ENCODE measurements at places on chromosomes 7 and 10.

DNA sequence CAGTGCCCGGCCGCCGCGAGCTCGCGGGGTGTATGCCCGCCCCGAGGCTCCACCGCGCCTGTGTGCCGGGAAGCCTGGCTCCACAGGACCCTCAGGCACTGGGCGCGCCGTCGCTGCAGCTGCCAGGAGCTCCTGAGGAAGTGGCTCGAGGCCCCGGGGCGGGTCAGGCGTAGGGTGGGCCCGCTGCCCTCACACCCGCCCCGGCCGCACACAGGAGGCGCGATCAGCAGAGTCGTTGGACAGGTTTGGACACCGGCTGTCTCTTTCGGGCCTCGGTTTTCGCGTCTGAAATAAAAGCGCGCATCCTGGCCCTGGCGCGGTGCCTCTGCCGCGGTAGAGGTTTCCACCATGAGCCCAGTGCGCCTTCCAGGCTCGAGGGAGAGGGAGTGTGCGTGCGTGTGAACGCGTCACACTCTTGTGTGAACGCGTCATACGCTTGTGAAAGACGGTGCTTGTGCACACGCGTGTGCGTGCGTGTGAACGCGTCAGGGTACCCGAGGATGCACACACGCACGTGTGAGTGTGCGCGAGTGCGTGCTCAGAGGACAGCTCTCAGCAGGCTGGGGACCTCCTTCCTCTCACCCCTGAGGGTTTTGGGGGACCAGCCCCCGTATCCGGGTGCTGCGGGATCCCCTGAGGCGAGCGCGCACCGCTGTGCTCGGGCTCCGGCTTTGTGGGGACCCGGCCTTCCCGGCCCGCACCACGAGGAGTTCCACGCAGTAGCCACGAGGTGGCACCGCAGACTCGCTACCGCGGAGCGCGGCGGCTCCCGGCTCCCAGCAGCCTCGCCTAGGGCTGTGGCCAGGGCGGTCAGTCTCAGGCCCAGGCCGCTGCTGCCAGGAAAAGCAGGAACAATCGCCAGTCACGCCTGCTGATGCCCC is 83.8 kb downstream of the BMS1 start:
- peak; percentile 67 for DNase-seq

- no peak for DNase-seq
Measured at GRCh38 chr10:126921974-126922525, 16.8 kb downstream of the DOCK1 start.

- no peak for DNase-seq
Measured at GRCh38 chr10:44788147-44789129, 122.7 kb upstream of the TMEM72 start.

- DNase-seq = no peak
Measured at GRCh38 chr10:19658131-19658530, 158.1 kb upstream of the PLXDC2 start.

DNA sequence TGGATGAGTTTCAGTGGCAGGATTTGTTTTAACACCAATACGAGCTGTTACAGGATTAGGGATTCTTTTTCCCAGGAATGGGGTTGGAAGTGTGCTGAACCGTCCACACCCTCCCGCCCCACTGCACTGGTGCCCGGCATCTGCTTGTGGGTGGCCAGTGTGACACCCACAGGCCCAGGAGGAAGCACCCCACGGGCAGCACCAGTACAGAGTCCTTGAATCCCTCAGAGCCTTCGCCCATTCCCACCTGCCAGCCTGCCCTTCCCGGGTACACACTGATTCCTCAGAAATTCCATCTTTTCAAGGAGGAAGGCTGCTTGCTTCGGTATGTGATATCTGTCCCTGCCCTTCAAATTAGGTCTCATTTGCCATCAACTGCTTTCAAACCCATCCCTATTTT is 15.4 kb downstream of the INSIG1 start:
- no peak for DNase-seq

DNA sequence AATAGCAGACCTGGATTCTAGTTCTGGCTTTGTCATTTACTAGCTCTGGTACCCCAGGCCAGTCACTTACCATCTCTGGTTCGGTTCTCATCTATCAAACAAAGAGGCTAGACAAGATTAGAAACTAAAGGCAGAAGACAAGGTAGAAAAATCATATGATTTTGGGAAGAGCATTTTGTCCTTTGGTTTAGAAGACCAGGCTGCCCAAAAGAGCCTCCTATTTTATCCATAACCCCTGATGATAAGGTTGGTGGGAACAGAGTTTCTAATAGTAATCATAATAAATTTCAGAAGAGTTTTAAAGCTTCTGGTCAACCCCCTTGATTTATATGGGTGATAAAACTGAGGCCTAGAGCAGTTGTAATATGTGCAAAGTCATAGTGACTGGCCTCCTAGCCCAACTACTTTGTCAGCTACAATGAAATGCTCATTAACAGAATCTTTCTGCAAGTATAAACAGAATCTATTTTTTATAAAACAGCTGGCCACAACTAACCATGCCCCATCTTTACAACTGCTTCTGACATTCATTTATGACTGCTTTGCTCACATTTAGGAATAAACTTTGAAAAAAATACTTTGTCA is 23.4 kb downstream of the COX15 start:
- no peak for DNase-seq

- no peak for DNase-seq
Measured at GRCh38 chr10:30903397-30904138, 128.1 kb downstream of the ZNF438 start.

GRCh38 chr7:29329686-29330085 is 135.1 kb downstream of the CHN2 start:
- DNase-seq = no peak

- no peak for DNase-seq
Measured at GRCh38 chr10:93478873-93479272, 3.3 kb downstream of the MYOF start.

DNA sequence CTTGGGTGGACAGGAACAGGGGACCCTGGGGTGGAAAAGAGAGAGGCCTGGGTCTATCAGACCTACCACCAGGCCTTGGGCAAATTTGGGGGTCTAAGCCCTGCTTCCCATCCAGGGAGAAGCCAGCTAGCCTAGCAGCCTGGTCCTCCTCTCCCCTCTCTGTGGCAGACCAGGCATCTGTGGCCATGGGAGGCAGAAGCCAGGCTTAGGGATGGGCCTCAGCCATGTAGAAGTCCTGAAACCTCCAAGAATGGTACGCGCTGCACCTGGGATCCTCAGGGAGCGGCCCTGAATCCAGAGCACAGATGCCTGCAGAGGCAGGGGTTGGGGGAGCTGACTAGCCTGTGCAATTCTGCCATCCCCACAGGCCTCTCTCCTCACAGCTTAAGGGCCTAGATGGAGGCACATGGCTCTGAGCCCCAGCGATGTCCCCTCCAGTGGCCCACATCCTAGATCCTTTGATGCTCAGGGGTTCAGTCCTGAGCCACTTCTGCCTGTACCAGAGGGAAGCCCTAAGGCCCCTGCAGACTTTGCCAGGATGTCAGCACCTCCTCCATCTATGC is 21.2 kb downstream of the GRID1 start:
- DNase-seq = no peak

DNA sequence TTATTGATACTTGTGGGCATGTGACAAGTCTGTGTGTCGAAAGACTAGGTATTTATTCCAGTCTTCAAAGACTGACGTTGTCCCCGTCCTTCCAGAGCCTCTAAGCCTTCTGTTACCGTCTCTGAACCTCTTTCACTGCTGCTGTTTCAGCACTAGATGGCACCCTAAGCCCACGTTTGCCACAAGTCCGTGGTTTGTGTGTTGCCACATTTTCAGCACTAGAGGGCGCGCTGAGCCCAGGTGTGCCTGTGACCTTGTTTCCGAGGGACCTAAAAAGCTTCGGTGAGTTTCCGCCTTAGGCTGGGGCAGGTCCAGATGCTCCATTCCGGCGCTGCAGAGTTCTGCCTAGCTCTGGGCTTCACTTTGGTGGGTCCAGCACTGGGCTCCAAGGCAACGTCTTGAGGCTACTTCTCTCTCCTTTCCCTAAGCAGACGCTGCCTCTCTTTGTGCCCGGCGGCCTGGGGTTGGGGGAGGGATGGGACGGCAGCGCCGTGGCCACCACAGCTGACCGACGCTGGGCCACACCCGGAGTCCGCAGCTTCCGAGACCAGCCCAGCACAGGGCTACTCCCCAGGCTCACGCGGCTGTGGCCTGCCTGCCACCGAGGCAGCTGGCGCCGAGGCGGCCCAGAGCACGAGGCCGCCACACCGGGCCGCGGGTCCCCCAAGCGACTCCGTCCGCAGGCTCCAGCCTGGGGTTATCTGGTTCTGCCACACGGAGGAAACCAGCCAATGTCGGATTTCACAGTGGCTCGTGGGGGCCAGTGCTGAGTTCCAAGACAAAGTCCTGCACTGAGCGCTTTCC is 520.2 kb downstream of the REEP3 start:
- DNase-seq = peak; percentile 90

DNA sequence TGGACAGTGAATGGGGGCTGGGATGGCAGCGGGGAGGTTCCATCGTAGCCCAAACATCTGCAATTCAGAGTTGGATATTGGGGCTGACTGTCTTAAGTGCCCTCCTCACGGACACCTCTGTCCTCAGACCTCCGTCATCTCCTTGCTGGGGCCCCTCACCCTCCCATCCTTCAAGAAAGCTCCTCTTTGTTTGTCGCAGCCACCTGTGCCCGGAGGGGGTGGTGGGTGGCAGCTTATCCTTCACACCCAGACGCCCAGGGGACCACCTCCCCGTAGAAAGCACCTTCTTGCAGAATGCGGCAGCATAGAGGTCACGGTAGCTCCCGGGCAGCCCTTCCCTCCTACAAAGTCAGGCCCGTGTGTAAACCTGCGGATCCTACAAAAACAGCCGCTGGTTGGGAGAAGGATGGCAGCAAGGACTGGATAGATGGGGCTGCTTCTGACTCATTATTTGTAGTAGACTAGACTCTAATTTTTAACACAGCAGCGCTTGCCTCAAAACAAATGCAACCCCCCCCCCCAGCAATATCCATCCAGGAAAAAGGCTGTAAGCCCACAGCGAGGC is 1.3 kb upstream of the PTPRN2 start:
- DNase-seq = no peak

DNA sequence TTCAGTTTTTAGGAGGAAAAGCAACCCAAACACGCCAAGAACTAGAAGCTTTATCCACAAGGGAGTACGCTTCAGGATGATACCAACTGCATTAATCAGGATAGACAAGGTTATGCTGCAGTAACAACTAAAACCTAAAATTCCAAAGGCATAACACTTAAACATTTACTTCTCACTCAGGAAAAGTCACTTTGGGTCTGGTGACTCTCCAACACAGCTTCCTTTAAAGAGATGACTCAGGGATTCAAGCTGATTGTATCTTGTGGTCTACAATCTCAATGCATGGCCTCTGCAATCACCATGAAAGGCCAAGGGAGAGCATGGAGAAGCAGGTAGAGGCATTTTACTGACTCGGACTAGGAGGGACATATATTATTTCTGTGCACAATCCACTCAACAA is 315.8 kb downstream of the KCNMA1 start:
- DNase-seq = no peak

DNA sequence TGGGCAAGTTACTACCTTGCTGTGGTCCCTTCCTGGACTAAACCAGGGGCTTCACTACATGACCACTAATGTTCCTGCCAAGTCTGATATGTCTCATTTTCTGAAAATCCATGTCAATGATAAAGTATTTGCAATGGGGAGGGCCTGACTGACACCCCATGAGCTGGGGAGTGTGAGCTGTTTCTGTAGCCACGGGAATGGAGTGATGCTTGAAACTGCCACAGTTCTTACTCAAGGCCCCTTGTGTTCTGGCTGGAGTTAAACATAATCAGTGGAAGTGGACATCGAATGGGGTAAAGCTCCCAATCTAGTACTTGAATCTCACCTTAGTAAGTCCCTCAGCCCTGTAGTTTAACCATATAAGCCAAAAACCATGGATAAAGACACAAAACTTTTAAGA is 61.9 kb upstream of the PDLIM1 start:
- DNase-seq = no peak

- no peak for DNase-seq
Measured at GRCh38 chr10:69685802-69686585, 55.9 kb downstream of the FAM241B start.

DNA sequence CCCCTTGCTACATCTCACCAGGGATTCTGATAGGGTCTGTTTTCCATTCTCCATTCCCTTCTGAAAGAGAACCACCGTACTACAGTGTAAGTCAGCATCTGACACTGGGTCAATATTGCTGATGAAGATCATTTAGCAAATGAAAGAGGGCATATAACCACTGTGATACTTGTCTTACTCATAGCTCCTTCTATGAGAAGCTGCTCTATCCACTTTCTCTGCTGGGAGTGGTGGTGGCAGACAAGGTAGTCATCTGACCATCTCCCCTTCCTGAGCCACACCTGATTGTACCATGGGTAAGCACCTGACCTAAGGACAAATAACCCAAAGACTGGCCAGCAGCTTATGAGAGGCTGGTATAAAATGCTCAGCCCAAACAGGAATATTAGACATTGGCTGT is 220.4 kb downstream of the DOCK4 start:
- no peak for DNase-seq

All from activated CD4-positive, alpha-beta T cell treated with anti-CD3 and anti-CD28 coated beads, Interleukin-2, Interleukin-6, amounts not matched to agents 100 ng/mL and 50 ng/mL, durations not matched to agents 16 hours and 8 hours (primary cell).